Subcutaneous adipose tissue (tissue), 4 donors: ENCODE measurements at places on chromosomes 2 and 18. TPM values are rescaled to one million over a fixed set of nuclear protein-coding genes. Genes with fewer than 3 reads are reported as not detected.

Gene ATP6V1B1
- not detected for total RNA-seq

Gene DPP10
- total RNA-seq, result not detected

Gene GNAL
- total RNA-seq, result 9.5 TPM

Gene TWIST2
- total RNA-seq, result 156 TPM
